ENCODE measurements at places on chromosomes 6 and 20. TPM values are rescaled to one million over a fixed set of nuclear protein-coding genes. Genes with fewer than 3 reads are reported as not detected.

The RBPJL gene
- total RNA-seq = not detected

- H3K4me3 ChIP-seq = no peak overlapping the region
- no peaks in the 10 kb centered on the region for H3K4me1 ChIP-seq
- H3K27me3 ChIP-seq = no peaks in the 10 kb centered on the region
- H3K36me3 ChIP-seq = no peaks in the 10 kb centered on the region
- no peak overlapping the region for H3K27ac ChIP-seq
Observed at GRCh38 chr20:12966468-12967085, 42.2 kb upstream of the SPTLC3 start.

DNA sequence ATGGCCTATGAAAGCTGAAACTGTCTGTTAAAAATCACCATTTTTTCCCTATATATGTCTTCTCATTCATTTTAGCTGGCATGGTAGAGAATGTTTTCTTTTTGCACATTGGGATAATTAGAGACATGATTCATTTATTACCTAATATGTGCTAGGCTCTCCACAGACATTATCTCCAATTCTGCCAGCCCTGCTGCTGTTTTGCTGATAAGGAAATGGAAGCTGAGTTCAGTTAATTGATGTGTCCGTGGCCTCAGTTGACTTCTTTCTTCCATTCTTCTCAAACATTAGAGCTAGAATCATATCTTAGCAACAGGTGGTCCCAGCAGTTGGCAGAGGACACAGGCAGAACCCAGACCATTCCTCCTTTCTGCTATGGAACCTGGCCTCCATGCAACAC lies 644.1 kb upstream of the CITED2 start:
- no peak overlapping the region for H3K4me3 ChIP-seq
- H3K4me1 ChIP-seq = no peaks in the 10 kb centered on the region
- H3K27ac ChIP-seq = no peak overlapping the region
- H3K36me3 ChIP-seq = no peaks in the 10 kb centered on the region
- no peak for DNase-seq
- H3K27me3 ChIP-seq = no peaks in the 10 kb centered on the region

GRCh38 chr20:33301192-33301930 lies 18.3 kb downstream of the BPIFB1 start:
- H3K4me1 ChIP-seq = no peaks in the 10 kb centered on the region
- H3K27ac ChIP-seq = no peak overlapping the region
- DNase-seq = no peak
- H3K4me3 ChIP-seq = no peak overlapping the region
- no peaks in the 10 kb centered on the region for H3K36me3 ChIP-seq
- H3K27me3 ChIP-seq = no peaks in the 10 kb centered on the region

- DNase-seq = no peak
- no peak overlapping the region for H3K4me3 ChIP-seq
- H3K4me1 ChIP-seq = no peaks in the 10 kb centered on the region
- H3K27ac ChIP-seq = no peak overlapping the region
Observed at GRCh38 chr6:49264496-49264895, 198.6 kb downstream of the MMUT start.

DNA sequence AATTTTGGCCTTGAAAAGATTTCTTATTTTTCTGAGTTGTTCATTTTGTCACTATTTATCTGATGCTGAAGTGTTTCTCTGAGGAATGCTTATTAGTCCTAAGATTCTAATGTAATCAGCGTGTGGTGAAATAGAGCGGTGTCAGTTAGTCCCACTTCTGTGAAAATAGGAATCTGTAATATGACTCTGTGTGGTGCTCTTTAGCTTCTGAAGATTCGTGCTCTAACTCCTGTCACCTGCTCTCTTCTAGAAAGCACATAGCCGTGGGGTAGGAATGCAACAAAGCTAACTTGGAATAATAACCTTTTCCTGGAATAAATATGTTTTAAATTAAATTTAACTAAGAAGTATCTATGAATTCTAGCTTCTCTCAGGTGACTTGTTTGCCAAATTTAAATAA lies 90.4 kb downstream of the BCKDHB start:
- H3K4me1 ChIP-seq = peaks cover 10% of the 10 kb centered on the region
- H3K27me3 ChIP-seq = no peaks in the 10 kb centered on the region
- no peak overlapping the region for H3K27ac ChIP-seq
- no peak for DNase-seq
- no peak overlapping the region for H3K4me3 ChIP-seq

Data from sigmoid colon (tissue), 7 donors.